ENCODE measurements at places on chromosomes 7 and 10.

GRCh38 chr10:95459446-95460045 is 101.6 kb downstream of the SORBS1 start:
- no peak for DNase-seq

GRCh38 chr7:24178811-24179570 is 105.0 kb upstream of the NPY start:
- DNase-seq = no peak

- DNase-seq = no peak
Observed at GRCh38 chr10:3908183-3908582, 123.2 kb upstream of the KLF6 start.

DNA sequence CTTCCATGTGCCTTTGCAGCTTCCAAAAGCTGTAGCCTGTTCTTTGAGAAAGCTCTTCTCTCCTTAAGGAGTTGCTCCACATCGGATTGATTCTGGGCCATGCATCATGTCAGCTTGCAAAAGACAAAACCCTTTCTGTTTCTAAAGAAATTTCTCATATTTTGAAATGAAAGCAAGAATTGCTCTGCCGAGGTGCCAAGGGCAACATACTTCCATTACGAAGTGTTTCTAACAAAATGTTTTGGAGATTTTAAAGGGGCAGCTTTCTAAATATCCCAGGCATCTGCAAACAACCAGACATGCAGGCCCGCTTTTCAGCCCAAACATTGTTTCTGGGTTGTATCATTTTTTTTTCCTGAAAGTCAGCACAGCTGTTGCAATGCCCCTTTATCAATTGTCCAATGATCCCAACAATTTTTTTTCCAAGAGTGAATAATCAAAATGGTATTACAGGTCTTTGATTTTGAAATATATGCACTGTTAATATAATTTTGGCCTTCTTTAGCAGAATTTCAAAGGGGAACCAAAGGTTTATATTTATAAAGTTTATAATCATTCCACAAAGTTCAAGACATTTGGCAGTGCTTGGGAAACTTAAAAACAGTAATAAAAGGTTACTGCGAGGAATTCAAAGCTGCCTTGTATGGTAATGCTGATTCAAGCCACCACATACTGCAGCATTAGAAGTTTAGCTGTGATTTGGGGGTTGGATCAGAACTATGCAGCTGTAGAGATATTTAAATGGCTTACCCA is 61.0 kb downstream of the TES start:
- DNase-seq = no peak

GRCh38 chr7:46576950-46577349 is 655.9 kb upstream of the IGFBP3 start:
- no peak for DNase-seq

DNA sequence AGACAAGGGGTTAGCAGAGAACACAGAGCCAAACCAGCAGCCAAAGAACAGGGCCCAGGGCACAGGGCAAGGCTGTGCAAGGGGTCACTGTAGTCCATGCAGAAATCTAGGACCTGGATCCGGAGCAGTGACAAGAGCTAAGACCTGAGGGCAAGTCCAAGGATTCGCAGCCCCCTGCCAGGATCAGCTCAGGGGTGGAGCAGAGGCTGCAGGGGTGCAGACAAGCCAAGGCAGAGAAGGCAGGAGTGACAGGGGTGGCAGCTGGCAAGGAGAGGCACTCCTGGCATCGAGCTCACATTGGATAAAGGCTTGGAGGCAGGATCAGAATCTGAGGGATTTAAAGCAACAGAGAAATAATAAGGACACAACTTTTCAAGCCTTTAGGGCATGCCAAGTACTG is 80.7 kb upstream of the NANOS1 start:
- no peak for DNase-seq

GRCh38 chr7:106071999-106072714 is 40.0 kb downstream of the SYPL1 start:
- no peak for DNase-seq

DNA sequence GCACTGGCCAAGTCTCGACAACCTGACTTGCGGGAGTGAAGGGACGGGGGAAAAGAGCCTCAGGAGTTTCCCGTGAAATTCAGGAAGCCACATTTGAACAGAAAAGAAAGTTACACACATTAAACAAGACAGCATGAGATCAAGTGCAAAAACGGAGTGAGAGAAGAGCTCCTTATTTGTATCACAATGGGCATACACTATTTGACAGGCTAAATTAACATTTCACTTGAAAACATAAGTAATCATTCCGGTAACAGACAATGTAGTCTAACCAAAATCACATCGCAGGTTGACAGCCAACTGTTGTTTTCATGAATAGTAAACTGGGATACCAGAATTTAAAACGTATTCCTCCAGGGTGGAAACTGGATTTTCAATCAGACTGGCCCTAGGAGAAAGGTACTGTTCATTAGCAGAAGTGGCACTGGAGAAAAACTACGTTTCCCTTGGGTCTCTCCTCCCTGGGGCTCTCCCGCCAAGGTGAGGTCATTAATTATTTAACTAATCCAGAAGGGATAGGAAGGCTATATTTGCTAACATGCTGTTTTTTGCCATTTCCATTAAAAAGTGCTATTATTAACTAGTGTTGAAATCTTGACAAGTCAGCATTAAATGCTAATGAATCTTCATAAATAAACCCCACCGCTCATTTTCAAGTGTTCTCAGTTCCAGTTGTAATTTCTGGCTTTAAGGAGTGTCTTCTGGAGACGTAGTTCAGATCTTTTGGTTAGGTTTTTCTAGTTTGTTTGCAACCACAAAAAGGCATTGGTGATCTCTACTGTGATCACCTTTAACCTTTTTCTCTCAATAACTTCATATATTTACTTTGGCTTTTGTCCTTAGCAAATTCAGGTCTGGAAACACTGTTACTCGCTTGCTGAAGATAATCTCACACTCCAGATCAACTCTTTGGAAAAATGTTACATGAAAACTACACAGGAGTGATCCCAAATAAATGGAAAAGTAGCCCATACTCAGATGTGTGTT is 25.1 kb downstream of the RHEB start:
- no peak for DNase-seq

DNA sequence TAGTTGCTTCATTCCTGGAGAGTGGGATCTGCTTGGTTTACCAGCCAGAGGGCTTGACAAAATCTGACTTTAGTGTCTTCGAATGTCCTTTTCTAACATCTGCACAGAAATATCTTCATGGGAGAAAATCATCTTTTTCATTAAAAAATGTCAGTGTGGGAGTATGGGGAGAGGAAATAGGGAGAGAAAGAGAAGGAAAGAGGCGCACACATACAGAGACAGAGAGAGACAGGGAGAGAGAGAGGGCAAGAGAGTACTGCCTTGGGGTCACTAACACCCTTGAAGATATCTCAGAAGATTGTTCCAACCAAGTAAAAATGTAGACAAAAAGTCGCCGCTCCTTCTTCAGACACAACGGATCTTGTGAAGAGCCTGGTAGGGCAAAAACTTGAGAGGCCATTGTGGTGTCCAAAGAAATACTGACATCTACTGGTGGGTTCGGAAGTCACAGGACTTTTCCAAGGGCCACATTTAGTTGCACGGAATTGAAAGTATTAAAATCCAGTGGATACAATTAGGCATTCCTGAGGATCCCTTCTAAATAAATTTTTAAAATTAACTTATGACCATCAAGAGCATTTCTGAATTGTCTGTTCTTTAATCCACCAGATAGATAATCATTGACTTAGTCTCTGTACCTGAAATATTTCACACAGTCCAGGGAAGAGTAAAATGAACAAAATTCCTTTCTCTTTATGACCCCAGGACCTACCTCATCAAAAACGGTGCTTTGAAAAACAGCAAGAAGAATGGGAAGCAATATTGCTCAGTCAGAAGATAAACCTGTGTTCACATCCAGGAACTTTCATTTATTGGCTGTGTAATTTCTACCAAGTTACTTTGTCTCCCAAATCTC is 29.7 kb downstream of the VIM start:
- peak; percentile 36 for DNase-seq

GRCh38 chr10:16756561-16757221 is 60.5 kb downstream of the RSU1 start:
- no peak for DNase-seq

- DNase-seq = no peak
Observed at GRCh38 chr7:138900035-138900828, 81.0 kb downstream of the KIAA1549 start.

GRCh38 chr10:71217266-71218045 is 5.1 kb downstream of the UNC5B start:
- no peak for DNase-seq

GRCh38 chr7:108294595-108294994 is 161.6 kb downstream of the NRCAM start:
- no peak for DNase-seq

GRCh38 chr7:93332172-93332571 is 100.0 kb downstream of the VPS50 start:
- no peak for DNase-seq

GRCh38 chr7:76310102-76310957 is 7.9 kb downstream of the HSPB1 start:
- DNase-seq = no peak

DNA sequence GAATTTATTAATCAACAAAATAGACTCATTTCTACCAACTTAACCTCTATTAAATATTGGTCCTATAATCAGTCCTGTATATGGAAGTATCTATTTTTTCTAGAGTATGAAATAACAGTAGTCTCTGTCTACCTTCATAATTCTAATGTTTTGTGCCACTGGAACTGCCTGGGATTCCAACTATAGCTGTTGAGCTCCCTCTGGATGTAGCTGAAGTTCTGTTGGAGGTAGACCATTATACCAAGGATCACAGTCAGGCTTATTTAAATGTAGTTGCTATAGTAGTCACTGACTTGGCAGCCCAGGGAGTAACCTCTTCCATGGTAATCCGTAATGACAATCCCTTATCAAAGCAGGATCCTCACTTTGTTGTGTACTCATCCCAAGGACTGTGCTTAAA is 48.5 kb upstream of the PHYHIPL start:
- no peak for DNase-seq

DNA sequence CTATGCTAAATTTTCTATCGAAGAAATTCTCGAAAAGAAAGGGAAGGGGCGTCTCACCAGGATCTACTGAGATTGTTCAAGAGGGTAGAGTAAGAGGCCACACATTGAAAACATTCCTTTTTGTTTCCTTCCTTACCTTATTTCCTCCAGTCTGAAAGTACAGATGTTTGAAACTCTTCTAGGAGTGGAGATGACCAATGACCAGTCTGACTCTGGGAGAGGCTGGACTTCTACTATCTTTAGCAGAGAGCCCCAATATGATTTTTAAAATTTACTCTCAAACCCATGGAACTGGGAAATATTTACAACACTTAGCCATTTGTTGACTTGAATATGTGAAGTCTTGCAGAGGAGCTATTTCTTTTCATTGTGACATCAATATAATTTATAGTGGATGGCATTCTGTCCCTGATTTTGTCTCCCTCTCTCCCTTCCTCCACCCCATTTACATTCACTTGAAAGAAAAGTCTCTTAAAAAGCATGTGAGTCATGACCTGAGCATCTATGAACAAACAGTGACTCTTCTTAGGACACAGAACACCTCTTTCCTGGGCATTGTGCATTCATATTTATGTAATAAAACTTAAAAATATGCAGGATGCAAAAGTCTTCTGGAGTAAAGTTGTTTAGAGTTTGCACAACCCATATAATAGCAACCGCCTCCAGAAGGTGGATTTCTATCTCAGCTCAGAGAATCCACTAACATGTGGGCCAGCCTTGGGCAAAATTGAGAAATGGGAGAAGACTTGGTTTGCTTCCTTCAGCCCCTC is 31.2 kb upstream of the BMPER start:
- DNase-seq = no peak

DNA sequence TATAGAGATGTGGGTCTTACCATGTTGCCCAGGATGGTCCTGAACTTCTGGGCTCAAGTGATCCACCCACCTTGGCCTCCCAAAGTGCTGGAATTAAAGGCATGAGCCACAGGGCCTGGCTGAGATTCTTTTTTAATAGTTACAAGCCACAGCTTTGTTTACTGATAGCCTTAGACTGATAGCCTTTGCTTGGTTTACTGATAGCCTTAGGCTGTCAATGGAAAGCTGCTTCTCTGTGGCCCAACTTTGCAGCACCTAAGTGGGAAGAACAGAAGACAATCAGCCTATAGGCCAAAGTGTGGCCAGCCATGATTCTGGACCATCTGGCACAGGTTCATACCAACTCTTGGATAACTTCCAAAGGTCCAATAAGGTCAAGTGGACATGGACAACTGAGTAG is 24.1 kb upstream of the CDCA7L start:
- no peak for DNase-seq

DNA sequence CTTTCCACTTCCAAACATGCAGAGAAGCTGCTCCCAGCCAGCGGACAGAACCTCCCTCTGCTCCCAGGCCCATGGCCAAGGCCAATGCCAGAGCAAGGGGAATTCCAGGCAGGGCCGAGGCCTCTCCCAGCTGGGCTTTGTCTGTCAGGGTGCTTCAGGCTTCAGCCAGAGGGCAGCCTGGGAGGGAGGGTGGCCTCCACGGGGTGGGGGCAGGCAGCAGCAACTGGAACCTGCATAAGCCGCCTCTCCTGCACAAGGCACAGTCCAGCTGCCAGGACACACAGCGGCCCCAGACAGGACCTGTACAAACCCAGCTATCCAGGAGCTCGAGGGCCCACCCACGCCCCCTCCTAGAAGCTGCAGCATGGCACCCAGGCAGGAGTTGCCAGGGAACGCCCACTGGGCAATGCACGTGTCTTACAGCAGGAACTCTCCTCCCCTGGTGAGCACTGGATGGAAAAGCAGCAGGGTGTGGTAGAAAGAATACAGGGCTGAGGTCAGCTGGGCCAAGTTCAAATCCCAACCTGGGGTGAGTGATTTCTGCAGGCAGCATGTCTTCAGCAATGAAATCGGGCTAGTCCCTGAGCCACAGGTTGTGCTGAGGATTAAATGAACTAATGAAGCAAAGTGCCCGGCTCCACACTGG is 7.6 kb downstream of the FAM53B start:
- DNase-seq = peak; percentile 84

DNA sequence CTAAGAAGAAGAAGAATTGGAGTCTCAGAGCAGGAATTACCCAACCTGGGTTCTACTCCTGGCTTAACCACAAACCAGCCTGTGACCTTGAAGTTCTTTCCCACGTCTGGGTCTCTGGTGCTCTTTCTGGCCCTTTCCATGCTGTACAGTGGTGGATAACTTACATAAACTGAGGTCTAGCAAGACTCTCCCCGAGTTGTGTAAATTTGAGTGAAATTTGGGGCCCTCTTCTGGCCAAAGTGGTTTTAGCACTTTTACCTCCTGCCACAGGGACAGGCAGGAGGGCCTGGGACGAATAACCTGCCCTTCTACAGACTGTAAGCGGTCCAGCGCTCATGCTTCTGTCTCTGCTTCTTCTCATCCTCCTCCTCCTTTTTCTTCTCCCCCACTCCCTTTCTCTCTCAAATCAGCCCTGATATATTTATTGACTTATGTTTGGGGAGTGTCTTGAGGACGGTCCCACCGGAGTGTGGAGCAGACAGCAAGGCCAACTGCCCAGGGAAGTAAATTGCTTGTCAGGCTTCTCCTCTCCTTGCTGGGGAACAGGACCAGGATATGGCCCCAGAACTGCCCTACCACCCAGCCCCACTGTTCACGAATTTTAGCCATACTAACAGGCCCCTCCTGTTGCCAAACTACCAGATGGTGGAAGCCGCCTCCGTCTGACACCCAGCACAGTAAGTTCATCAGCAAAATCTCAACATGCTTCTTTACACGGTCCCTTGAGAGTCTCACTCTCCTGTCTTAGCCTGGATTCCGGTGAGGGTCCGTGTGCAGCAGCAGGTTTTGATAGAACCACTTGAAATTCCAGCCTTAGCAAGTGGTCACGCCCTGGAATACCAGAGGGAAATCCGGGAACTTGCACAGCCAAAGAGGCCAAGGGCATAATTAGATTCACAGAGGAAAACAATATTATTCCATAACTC is 4.0 kb upstream of the SH3PXD2A start:
- DNase-seq = peak; percentile 52

GRCh38 chr7:41661596-41661995 is 41.3 kb downstream of the INHBA start:
- DNase-seq = no peak

- no peak for DNase-seq
Observed at GRCh38 chr7:49333180-49333881, 409.0 kb downstream of the CDC14C start.
